SHP77 treated with DMSO at 0.1 percent for 48 hours (cell line): ENCODE measurements at places on chromosomes 5 and 9.

DNA sequence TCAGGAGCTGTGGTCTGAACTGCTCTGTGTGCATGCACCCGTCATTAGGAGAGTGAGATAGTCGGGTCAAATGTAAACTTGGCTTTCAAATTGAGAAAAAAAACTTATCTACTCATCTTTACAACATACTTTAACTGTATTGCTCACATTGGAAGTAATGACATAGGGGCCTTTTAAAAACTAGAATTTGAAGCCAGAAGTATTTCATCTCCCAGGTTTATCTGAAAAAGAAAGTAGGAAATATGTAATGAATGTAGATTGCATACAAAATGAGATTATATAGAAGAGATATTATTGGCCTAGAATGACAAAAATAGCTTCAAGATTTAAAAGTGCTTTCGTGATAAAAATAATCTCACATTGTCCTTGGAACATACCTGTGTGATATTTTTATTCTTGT is 24.3 kb downstream of the RGS7BP start:
- no peak for DNase-seq

GRCh38 chr9:96721731-96722429 is 56.0 kb downstream of the ZNF510 start:
- DNase-seq: no peak

DNA sequence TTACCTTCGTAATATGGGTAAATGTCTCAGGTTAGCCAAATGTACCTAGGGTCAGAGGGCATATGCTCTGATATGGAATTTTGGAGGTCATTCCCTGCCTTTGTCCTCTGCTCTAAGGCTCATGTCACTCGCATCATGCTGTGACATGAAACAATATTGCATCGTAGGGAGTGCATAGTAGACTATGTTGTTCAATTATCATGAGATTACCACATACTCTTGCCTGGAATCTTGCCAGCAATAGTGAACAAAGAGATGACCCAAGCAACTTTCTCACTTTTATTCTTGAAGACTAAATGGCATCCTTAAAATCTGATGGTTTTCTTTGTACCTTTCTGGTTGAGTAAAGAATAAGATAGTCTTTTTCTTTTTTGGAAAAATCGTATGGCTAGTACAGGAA is 27.6 kb downstream of the ZNF462 start:
- DNase-seq: no peak

DNA sequence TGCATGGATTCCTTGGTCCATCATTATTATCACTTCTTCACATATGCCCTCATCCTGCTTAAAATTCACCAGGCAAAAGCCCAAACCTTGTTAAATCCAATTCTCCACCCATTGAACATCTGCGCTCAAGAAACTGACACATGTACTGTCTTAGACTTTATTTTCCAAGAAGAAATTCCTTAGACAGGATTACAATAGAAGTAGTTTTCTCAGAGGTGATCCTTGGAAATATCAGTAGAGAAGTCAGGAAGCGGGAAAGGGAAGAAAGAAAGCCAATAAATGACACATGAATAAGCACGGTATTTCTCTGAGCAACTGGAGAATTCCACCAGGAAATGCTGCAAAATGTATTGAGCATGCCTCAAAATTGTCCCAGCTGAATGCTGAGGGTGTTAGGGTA is 90.2 kb downstream of the FOXD1 start:
- no peak for DNase-seq

GRCh38 chr5:166369807-166370206 is 1921.6 kb upstream of the WWC1 start:
- no peak for DNase-seq

DNA sequence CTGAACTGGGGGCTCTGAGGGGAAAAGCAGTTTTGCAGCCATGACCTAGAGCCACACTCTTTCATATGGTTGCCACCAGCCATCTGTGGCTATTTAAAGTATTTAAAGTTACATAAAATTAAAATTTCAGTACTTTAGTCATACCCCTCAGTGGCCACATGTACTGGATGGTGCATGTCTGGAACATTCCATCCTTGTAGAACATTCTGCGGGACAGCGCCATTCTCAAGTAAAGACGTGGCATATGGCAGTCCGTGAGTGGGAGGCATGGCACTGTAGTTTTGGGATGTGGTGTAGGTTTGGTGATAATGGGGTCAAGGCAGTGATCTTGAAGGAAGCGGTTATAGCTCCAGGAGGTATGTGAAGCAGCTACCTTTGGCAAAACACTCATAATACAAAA is 61.4 kb upstream of the NFIL3 start:
- no peak for DNase-seq

GRCh38 chr5:52069997-52070396 is 686.7 kb downstream of the ISL1 start:
- no peak for DNase-seq

- DNase-seq: no peak
Measured at GRCh38 chr9:86464242-86464641, 110.0 kb upstream of the TUT7 start.

DNA sequence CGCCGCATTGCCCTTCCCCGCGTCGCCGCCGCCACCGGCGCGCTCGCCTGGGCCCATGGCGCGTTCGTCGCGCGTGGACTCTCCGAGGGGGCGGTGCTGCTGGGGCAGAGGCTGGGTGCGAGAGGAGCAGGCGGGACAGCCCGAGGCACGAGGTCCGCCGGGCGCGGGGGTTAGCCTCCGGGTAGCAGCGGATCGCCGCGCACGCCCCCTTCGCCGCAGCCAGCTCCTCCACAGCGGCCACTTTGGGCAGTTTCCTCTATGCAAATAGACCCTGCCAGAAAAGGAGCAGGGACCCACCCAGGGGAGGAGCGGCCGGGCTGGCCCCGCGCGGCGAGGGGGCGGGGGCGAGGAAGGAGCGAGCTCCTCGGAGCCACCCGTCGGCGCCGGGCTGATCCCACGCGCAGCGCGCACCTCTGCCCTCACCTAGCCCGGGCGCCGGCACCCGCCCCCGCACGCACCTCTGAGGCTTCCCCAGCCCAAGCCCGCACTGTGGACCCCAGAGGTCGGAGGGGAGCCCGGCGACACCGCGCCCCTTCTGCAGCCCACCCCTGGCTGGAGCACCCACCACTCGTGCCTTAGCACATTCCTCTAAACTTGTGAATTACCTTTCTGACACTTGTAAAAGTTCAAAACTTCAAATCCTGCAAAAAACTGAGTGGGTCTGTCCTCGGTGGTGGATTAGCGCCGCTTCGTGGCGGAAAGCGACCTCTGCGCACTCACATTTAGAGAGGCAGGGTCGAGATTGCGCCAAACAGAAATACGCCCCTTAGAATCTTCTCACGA is at the start of gene COL23A1:
Gene COL23A1 (minus strand): TSS at position 253 of the 783 bp plus-strand sequence.
- no peak for DNase-seq
